ENCODE measurements at places on chromosomes 1 and 21.

DNA sequence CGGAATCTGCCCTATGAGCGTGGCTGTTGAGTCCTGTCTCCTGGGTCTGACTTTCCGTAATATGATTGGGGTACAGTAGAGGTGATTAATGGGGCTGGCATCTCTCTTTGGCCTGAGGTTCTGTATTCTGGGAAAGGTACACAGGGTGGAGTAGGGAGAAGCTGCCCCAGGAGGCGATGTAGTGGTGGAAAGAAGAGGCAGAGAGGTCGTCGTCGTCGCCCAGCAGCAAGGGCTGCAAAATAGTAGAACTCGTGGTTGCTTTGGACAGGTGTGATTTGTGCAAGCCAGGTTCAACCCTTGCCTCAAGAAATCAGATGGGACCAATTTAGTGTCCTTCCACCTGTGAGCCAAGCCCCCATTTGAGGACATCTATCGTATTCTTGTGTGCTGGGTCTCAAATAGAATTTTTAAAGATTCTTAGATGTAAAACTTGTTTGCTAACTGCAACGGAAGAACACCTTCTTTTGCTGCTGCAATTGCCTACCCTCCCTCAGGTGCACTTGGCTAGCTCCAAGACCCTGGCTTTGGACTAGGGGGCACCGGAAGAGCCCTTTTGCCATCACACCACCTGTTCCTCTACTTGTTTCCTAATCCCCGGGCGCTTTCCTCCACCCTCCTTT lies 1.3 kb upstream of the HMGN2 start:
- DNase-seq: no peak

DNA sequence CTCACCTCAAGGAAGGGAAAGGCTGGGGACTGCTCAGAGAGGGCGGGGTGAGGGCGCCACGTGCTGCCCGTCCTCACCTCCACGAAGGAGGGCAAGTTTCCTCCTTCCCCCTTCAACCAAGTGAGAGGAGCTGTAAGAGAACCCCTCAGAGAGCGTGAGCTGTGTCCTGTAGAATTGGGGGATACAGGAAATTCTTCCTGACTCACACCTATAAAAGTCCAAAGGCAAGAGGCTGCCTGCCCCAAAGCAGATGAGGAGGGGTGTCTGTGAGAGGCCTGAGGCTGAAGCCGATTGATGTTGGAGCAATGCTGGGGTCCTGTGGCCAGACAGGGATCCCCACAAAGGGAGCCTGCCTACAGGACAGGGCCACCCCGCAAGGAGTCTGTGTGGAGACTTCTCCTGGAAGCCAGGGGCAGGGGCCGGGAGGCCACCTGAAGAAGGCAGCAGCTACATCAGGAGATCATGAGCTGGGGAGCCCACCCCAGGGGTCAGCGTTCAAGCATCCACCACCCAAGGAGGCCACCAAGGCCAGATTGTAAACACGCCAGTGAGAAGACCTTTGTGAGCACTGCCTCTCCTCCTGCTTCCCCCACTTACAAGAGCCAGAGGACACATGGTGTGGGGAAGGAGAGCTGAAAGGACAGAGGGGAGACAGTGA lies 27.7 kb downstream of the S100A6 start:
- DNase-seq: no peak

DNA sequence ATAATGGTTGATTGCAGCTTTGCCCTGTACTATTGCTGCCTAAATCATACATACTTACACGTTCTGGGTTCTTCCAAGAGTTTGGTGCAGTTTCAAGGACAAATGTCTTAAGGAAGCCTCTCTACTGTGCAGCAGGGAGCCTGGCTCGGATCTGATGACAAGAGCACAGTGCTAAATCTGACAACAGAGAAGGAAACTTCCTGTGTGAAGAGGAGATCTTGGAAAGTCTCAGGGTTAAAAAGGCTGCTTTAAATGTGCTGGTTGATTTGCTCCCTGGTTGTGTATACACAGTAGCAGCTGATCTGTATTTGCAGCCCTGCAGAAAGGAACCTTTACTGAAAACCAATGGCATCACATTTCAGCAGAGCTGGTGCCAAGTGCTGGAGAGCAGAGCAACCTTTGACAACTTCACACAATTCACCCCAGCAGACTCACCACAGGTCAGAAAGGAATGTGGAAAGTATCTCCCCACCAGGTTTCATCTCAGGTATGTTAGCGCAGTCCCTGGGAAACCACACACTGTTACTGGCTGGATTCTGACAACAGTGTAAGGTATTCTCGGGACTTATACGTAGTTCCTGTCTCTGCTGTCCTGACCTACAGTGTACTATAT lies 355.0 kb upstream of the ESRRG start:
- DNase-seq: no peak

GRCh38 chr1:244836584-244836983 lies 1.1 kb downstream of the COX20 start:
- no peak for DNase-seq

GRCh38 chr1:196361112-196361714 lies 247.0 kb downstream of the KCNT2 start:
- no peak for DNase-seq

GRCh38 chr1:56575865-56576264 lies 3.5 kb downstream of the PLPP3 start:
- DNase-seq: no peak

GRCh38 chr1:95117207-95118066 lies at the start of gene TLCD4:
TSS of gene TLCD4 (plus strand) at chr1:95117355. CDS start at chr1:95143902, 26,547 bp downstream.
- DNase-seq: no peak

DNA sequence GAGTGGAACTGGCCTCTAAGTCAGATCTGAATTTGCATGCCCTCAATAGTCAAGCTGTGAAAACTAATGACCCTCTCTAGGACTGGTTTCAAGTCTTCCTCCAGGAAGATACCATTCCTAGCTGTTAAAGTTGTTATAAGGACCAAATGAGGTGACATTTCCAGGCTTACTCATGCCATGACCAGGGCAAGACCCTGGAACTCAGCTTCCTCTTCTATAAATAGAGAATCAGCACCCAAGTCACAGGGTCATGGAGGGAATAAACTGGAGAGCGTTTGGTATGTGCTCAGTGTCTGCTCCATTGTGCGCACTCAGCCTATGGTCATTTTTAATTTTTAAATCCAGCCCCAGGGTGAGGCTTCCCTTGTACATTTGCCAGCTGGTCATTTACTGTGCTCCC lies 2.5 kb downstream of the S100A9 start:
- no peak for DNase-seq

GRCh38 chr1:214440219-214440965 lies 111.0 kb downstream of the PTPN14 start:
- DNase-seq: no peak

DNA sequence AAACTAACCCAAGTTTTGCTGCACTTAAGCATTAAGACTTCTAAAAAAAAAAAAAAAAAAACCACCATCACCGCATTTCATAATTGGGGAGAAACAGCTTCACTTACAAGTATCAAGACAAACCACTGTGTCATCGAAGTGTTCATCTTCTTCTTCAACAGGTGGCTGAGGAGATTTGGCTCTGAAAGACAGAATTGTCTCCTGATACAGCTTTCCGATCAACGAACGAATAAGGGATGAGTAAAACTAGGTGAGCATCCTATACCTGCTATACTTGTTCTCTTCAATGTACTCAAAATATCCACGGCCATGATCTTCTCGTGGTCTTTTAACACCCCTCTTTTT lies 2.0 kb downstream of the HNRNPU start:
- no peak for DNase-seq

- DNase-seq: no peak
Observed at GRCh38 chr1:51712590-51712989, 95.7 kb downstream of the OSBPL9 start.

GRCh38 chr1:239125027-239125426 lies 261.3 kb upstream of the CHRM3 start:
- peak; percentile 27 for DNase-seq

GRCh38 chr21:45994086-45994661 lies 12.6 kb downstream of the COL6A1 start:
- no peak for DNase-seq

DNA sequence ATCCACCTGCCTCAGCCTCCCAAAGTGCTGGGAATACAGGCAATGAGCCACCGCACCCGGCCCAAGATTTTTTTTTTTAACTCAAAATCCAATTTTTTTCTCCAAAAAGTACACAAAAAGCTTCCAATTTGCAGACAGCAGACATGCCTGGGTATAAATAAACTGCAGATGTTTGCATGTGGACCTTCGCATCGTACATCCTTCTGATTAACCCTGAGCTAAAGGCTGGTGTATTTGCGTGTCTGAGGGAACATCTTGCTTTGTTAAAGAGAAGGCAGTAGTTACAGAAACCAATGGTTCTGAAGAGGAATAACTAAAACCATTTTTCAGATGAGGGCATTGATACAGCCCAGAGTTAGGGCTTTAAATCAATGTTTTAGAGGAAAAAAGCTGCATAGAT lies 12.7 kb downstream of the BCAR3 start:
- no peak for DNase-seq

DNA sequence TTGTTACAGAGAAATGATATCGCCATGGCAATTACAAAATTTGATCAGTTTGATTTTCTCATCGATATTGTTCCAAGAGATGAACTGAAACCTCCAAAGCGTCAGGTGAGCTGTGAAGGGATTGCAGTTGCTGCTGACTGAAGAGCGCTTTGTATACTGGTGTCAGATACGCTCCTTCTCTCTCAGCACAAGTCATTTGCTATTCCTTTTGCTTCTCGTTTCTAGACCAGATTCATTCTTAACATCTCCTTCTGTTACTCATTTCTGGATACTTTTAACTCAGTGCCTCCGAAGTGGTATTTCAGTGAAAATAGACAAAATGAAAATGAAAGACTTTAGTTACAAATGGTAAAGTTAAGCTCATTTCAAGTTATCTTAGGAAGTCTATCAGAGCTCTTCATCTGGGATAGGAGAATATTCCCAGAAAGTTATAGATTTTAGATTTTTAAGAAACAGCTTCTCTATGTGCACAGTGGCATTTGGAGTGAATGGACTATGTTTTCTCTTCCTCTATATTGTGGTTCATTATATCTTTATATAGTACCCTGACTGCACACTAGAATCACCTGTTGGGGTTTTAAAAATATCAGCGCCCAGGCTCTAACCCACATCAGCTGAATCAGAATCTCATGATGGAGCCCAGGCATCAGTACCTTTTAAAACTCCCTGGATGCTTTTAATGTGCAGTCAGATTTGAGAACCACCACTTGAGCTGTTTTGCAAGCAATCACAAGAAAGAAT lies 30.3 kb upstream of the KCNQ4 start:
- no peak for DNase-seq

DNA sequence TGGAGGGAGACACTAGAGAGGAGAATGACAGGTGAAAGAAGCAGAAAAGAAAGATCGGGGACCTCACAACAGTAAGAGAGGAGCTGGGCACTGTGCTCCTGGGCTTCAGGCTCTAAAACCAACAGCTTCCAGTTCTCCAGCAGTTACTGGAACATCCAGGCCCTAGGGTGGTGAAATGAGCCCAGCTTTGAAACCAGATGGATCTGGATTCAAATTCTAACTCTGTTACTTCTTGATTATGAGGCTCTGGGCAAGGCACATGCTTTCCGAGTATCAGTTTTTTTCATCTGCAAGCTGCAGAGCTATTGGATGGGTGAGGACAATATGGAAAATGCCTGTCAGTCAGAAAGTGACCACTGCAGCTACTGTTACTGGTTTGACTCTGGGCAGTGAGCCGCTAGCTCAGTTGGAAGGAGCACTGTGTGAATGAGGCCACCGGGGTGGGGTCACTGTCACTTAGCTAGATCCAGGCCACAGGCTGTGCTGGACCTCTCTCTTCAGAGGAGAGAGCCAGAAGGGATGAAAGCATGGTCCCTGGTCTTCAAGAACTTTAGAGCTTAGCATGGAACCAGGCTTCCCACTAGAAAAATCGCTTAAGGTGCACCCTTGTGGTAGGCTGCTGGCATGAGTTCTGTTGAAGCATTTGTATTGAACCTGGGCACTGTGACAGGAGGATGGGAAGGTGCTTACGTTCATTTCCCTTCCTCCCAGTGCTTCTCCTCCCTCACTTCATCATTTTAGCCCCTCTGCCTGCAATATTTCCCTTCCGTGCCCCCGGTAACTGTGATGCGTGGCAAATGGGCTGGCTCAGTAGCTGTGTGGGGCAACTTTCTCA lies 12.2 kb downstream of the PLEKHO1 start:
- DNase-seq: no peak

DNA sequence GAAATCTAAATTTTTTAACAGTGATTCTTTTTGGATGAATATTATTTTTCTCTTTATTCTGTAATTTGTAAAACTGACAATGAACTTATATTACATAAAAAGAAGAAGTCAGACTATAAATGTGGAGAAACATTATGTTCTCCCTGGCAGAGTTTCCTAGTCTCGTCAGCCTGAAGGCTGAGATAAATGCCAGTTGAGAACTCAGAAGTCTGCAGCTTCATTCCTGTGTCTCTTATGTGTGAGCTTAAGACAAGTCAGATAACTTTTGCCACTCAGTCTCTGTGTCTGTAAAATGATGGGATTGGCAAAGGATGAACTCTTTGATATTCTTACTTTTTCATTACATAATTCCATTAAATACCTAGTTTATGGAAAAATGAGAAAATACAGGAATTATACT lies 568.8 kb upstream of the ZRANB2 start:
- DNase-seq: no peak

All from kidney capillary endothelial cell (primary cell).